ENCODE measurements at places on chromosomes 3 and 15.

DNA sequence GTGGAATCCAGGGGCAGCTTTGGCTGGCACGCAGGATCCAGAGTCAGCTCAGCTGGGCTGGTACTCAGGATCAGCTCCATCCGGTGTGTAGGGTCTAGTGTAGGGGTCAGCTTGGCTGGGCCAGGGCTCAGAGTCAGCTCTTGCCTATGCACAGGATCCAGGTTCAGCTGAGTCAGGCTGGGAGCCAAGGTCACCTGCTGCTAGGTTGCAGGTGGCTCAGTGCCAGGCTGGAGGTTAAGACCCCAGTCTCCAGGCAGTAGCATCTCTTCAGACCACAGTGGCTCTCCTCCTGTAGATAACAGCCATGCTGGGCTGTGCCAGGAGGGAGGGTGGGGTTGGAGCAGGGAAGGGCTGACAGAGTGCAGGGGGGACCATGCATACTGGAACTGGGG is 1.8 kb downstream of the HYAL3 start:
- DNase-seq = no peak

GRCh38 chr3:37963016-37963415 is 27.6 kb upstream of the VILL start:
- no peak for DNase-seq

- no peak for DNase-seq
Measured at GRCh38 chr15:56342653-56343052, 22.6 kb upstream of the TEX9 start.

GRCh38 chr3:196868297-196868661 is 559 bp downstream of the SENP5 start:
- DNase-seq = no peak

DNA sequence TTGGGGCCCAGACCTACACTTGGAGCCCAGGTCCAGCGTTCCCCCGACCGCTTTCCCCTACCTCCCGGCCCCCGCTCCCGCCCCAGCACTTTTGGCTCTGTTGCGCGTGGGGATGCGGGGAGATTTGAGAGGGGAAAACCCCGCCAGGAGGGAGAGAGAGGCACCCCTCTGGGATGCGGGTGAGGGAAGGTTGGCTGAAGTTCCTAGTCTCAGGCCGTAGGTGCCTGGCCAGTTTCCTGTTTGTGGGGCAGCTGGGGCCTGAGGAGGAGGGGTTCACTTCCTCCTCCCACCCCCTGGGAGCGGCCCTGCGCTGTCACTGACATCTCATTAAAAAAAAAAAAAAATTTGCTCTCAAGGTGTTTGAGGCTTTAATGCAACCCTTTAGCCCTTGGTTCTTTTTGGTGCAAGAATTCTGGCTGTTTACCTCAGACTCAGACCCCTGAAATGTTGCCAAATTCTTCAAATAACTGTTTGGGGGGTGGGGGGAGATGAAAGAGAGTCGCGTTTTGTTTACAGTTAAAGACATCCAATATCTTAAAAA is 2.6 kb downstream of the FAM43A start:
- no peak for DNase-seq

- no peak for DNase-seq
Measured at GRCh38 chr3:4355401-4356219, 52.4 kb downstream of the SETMAR start.

Measured in activated T-helper 1 cell treated with anti-CD3 and anti-CD28 coated beads, Interleukin-2, amount 50 U/mL, for 16 hours (primary cell).